Liver (tissue), 10 donors: ENCODE measurements at places on chromosomes 7 and 10. TPM values are rescaled to one million over a fixed set of nuclear protein-coding genes. Genes with fewer than 3 reads are reported as not detected.
A peak's percentile ranks its signal among the peaks of the same experiment; 100 is the strongest.

- DNase-seq = peak; percentile 44
These were observed 90.8 kb upstream of the KDM7A start for GRCh38 chr7:140267381-140268226.

- no peak for DNase-seq
These were observed 12.4 kb downstream of the TTYH3 start for GRCh38 chr7:2644220-2644561.

- DNase-seq = no peak
These were observed 734.9 kb downstream of the NRG3 start for GRCh38 chr10:82609845-82610244.

- no peak for DNase-seq
These were observed 29.2 kb upstream of the PROSER2 start for GRCh38 chr10:11793762-11794479.

DNA sequence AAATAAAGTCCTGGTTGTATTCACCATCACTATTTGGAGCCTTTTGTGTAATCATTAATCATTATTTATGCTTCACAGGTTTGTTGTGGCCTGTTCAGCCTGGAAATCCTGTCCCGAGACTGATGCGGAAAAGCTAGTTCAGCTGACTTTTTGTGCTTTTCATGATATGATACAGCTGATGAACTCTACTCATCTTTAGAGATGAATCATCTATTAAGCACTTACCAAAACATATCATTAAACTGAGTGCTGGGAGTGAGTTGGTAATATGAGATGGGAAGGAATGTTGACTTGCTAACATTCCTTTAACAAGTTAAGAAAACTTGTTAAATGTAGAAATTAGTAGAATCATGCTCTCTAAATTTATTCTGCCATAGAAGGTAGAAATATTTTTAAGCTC is 53.0 kb downstream of the CROT start:
- no peak for DNase-seq

DNA sequence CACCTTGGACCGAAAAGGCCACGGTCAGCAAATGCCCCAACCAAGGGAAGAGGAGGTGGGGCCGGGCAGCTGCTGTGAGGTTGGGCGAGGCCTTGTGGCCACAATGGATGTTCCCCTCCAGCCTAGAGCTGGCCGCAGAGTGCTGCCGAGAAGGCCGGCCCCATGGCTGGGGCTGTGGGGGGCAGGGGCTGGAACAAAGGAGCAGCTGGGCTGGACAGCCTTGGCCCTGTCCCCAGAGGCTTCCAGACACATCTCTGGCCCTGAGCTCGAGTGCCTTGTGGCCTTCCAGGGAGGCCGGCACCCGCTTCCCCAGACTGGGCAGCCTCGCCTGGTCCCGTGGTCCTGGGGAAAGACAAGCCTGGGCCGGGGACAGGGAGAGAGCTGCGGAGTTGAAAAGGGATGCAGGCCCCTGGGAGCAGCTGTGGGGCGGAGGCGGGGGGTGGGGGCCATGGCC is 88.0 kb downstream of the PDGFA start:
- no peak for DNase-seq

NIPSNAP2 gene
- polyA plus RNA-seq = 6.0 TPM
